Caco-2 (cell line): ENCODE measurements at places on chromosomes 11 and 22. TPM values are rescaled to one million over a fixed set of nuclear protein-coding genes. Genes with fewer than 3 reads are reported as not detected.

DNA sequence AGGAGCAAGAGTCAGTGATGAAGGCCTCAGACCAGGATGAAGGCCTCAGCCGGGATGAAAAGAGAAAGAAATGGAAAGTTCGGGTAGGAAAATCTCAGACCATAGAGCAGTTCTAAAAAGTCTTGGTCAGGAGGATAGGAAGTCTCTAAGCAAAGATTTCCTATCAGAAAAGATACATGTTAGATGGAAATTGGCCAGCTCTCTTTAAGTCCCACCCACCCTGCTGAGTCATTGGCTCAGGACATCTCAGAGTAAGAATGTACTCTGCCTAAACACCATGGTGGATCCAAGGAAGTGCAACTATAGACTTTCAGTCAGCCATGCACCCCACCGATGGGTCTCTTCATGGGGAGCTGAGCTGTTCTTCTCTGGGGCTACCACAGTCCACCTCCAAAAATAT lies 4.4 kb downstream of the OR8B3 start:
- no peak for DNase-seq

- no peak for DNase-seq
Observed at GRCh38 chr11:119099711-119100110, 1.9 kb downstream of the DPAGT1 start.

- no peak for DNase-seq
Observed at GRCh38 chr11:14111496-14111895, 149.0 kb downstream of the SPON1 start.

- no peak for DNase-seq
Observed at GRCh38 chr11:32615422-32615821, 31.8 kb downstream of the EIF3M start.

DNA sequence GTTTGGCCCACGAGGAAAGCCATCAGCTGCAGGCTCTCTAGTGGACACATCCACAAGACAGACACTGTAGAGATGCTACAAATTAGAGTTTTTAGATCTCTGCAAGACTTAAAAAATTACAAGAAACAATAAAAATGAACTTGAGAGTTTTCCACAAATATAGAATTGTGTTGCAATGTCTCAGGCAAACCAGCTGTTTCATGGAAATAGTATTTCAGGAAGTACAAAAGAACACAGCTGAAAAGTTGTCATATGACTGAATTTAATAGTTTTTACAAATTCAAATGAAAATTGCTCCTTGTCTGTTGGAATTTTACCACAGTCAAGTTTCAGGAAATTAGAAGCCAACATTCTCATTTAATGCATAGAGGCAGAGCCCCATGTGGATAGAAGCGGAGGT lies 184.5 kb upstream of the PITPNB start:
- DNase-seq, result no peak

DNA sequence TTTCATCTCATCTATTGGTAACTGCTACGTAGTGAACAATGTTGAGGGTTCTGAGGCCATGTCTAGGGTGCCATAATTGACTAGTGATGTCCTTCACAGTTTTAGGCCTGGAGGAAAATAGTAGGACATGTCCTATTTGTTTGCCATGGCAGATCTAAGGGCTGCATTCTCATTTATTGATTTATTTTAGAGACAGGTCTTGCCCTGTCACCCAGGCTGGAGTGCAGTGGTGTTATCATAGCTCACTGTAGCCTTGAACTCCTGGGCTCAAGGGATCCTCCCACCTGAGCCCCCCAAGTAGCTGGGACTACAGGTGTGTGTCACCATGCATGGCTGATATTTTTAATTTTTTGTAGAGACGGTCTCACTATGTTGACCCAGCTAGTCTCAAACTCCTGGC lies 5.2 kb downstream of the CEP164 start:
- no peak for DNase-seq

DNA sequence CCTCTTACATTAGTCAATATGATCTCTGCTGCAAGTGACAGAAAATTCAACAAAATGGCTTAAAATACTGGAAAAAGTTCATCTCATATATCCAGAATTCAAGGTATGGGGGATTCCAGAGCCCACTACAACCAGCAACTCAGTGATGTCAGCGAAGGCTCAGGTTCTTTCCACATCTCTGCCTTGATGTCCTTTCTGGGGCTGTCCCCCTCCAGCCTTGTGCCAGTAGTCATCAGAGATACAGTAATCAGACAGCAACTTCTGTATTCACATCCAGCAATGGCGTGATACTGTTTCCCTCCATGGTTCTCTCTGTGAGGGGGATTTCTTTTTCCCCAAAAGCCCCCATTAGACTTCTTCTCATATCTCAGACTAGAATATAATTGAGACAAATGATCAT lies 103.4 kb upstream of the USP47 start:
- no peak for DNase-seq

DNA sequence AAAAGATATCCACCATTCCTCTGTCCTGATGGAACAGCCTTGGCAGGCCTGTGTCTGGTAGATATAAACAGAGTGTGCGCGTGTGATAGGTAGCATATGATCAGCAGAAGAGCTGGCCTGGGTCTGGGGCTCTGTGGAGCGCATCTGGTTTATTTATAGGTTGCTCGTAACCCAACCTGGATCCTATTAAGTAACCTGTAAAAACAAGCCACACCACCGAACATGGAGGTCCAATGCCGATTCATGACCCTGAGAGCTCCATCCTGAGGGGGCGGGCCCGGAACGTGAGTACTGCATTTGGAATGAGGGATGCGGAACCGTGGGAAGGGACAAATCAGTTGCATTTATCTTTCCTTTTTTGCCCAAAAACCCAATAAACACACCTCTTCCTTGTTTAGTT lies 31.9 kb upstream of the APOL5 start:
- DNase-seq, result no peak

GRCh38 chr22:27715106-27715505 lies 86.5 kb downstream of the MN1 start:
- DNase-seq, result no peak

DNA sequence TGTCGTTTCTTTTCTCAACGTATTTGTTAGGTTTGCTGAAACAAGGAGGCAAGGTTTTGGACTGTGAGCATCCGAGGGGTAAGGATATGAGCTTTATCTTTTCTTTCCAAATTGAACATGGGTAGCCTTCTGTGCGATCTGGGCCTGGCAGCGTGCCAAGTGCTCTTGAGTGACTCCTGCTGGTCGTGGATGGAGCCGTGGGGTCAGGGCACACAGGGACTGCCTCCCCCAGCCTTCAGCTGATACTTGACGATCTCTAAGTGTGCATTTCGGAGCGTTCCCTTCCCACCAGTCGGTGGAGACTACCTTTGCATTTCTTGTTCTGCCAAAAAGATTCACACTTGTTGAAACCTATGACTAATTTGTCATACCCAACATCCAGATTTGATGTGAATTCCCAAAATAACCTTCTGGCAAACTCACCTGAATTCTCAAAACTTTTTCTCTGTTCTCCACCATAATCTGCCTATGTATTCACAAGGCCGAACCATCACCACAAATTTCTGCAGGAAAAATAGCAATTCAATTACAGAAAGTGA lies 40.1 kb upstream of the CLMP start:
- DNase-seq, result peak; percentile 36

DNA sequence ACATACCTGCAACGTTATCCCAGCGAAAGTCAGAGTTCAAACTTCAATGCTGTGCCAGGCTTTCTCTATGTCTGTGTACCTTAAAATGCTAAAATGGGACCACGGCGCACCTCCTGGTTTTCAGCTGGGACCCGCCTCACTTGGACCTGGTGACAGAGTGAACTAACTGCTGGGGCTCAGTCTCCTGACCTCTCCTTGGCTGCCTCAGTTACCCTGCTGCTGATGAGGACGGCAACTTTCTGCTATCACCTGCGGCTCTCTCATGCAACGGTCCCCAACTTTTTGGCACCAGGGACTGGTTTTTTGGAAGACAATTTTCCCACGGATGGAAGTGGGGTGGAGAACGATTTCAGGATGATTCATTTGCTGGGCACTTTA lies 402.8 kb downstream of the BRD1 start:
- DNase-seq, result no peak

DNA sequence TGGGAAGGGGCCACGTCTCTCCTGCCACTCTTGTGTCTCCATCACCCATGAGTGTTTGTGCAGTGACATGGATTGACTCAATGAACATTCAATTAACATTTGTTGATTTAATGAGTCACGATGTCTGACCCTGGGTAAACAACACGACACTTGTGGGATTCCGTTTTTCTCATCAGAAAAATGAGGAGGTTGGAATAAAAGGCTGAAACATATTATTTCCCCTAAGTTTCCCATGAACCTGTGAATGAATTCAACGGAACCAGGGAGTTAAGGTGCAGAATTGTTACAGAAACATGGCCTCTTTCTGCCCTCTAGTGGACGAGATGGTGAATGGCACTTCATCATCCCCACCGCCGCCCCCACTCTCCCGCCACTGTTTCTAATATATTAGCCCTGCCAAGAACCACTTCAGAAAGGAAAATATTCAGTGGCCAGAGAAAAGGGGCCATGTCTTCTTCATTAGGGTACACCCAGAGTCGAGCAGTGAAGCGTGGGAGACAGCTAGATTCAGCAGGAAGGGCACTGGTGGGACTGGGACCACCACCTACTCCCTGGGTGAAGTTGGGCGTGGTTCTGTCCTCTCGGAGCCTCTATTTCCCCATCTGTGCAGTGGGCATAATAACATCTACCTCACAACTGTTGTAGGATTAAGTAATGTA lies 46.3 kb upstream of the SYT13 start:
- peak; percentile 55 for DNase-seq

- peak; percentile 39 for DNase-seq
Observed at GRCh38 chr11:87281496-87281895, 243.8 kb downstream of the TMEM135 start.

GRCh38 chr11:125923012-125923579 lies 18.8 kb downstream of the DDX25 start:
- peak; percentile 84 for DNase-seq

DNA sequence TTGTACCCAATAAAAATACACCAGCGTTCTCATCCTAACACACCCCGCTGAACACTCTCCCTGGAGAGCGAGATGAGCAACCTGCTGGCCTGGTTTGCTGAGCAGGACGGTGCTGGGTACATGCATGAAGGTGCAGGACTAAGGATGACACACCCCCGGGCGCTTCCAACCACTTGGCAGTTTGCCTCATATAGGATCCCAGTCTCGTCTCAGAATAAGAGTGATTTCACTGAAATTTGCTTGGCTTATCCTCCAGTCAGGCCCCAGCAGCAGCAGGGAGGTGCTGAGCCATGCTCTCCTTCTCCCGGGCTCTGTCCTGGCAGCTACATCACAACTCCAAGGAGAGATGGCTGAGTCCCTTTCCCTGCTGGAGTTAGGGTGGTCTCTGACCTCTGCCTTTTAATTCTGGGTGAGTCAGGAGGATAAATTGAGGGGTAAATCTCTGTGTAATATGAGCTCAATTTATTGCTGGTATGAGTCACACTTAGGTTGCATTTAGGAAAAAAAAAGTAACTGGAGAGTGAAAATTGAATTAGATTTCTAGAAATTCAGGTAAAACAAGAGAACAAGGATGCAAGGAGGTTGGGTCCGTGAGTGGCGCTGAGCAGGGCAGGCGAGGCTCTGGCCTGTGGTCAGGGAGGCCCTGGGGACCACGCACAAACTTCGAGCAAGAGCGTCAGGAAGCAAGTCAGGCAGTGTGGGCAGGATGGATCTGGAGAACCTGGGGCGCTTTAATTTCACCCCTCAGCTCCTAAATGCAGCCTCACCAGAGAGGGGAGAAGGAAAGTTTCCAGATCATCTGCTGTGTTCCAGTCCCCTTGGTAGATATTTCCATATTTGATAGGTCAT lies 974.0 kb downstream of the TBC1D22A start:
- DNase-seq, result no peak

GRCh38 chr22:29116397-29117123 lies 43.7 kb downstream of the KREMEN1 start:
- no peak for DNase-seq

DNA sequence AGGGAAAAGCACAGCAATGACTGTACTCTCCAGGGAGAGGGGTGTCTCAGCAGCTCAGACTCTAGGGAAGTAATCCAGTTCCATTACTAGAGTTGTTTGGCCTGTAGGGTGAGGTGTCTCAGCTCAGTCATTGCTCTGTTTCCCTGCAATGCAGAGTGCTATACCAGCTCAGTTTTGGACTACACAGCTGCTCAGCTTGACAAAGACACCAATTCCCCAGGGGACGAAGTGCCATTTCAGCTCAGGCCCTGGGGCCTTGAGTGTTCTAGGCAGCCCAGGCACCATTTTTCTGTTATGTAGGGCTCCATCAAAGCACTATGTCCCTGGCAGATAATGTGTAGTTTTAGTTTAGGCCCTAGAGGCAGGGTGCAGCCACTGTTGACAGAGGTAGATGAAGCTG lies 18.2 kb downstream of the CALCB start:
- DNase-seq, result no peak

DNA sequence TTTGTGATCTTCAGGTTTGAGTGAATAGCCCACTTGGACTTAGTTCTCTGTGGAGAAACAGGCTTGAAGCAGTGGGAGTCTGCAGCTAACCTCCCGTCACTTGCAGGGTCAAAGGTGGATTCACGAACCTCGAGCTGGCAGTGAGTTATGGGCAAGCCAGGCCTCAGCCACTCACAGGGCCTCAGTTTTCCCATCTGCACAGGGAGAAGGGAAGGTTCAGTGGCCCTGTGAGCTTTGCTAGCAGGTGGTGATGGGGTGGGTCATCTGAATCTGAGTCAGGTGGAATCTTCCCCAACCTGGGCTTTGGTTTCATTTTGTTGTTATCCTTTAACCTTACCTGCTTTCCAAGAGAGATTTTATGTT lies 86.6 kb upstream of the GRIK4 start:
- DNase-seq, result peak; percentile 46

GRCh38 chr11:117972044-117972443 lies 14.2 kb upstream of the IL10RA start:
- DNase-seq, result no peak

DNA sequence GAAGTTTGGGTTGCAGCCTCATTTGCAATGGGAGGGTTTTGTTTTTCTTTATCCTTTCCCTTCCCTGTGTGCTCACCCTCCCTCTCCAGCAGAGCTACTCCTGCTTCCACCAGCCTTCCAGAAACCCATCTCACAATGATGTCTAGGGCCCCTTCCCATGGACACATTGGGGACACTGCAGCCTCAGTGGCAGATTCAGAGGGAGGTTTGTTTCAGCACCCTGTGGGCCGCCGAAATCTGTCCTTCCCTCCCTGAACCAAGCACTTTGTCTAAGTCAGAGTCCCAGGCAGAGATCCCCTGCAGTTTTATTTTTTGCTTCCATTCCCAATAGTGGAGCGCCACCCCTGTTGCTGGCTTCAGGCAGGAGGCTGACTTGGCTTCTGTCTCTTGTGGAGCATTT lies 8.6 kb upstream of the SYNGR1 start:
- no peak for DNase-seq

Gene GAB4
- not detected in 2 replicates for total RNA-seq

Gene SVIP
- 19.6 and 21.0 TPM in 2 replicates for total RNA-seq

Gene MFNG
- total RNA-seq, result 3.6 TPM in 2 replicates

Gene C11orf16
- total RNA-seq, result not detected in 2 replicates

Gene RAB36
- total RNA-seq, result 0.52 and 0.97 TPM in 2 replicates

Gene TRIM48
- not detected in 2 replicates for total RNA-seq
